ELR (cell line): ENCODE measurements at places on chromosomes 4 and X.

GRCh38 chrX:13923289-13923688 is 106.4 kb upstream of the GPM6B start:
- DNase-seq, result no peak

- no peak for DNase-seq
Observed at GRCh38 chrX:112800971-112801775, 39.5 kb downstream of the AMOT start.

DNA sequence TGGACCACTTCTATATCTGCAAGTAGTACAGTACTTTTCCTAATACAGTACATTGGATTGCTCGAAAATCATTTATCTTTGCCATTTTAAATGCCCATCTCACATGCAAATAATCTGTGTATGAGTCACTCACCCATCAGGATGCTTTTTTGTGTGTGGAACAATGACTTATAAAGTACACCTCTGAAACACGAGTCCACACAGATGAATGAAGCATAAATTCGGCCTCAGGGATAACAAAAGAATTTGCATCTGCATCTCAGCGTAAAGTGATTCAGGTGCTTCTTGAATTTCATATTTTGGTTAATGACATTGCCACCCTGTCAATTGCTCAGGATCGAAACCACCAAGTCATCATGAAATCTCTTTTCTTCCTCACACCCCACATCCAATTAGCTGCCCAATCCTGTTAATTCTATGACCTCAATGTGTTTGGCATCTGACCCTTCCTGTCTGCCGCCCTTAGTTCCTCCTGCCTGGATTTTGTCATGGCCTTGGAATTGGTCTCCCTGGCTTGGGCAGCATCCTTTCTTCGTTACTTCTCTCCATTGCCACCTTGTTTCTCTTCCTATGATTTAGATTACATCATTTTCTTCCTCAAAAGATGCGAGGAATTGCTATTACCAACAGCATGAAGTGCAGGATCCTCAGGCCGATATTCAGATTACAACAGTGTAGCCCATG is 161.6 kb upstream of the MID1 start:
- no peak for DNase-seq

DNA sequence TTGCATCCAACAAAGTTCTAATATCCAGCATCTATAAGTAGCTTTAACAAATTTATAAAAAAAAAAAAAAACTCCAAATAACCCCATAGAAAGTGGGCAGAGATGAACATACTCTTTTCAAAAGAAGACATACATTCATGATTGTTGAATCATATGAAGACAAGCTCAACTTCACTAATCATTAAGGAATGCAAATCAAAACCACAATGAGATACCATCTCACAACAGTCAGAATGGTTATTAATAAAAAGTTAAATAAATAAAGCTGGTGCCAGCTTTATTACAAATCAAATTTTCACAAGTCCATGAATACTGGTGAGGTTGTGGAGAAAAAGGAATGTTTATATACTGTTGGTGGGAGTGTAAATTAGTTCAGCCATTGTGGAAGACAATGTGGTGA is 592.0 kb downstream of the IQCM start:
- peak; percentile 81 for DNase-seq

GRCh38 chr4:77433418-77433733 is 172.2 kb upstream of the CXCL13 start:
- peak; percentile 54 for DNase-seq

- no peak for DNase-seq
Observed at GRCh38 chr4:76206222-76206942, 7.2 kb downstream of the SCARB2 start.

DNA sequence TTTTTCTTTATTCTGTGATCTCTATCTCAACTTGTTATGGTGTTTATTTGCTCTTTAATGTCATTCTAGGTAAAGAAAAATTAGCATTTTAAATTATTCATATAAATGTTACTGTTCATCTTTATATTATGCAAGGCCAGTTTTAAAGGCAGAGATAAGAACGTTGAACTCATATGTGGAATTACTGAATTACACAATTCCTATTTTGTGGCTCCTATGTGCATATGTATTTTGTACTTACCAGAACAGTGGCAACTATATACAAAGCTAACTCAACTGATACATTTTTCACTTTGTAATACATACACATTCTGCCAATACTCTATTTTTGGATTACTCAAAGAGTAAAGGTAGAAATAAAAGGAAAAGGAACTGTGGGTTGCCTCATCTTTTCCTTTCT is 533.2 kb upstream of the NR3C2 start:
- DNase-seq, result no peak

GRCh38 chr4:6773616-6774540 is 8.6 kb upstream of the KIAA0232 start:
- no peak for DNase-seq

DNA sequence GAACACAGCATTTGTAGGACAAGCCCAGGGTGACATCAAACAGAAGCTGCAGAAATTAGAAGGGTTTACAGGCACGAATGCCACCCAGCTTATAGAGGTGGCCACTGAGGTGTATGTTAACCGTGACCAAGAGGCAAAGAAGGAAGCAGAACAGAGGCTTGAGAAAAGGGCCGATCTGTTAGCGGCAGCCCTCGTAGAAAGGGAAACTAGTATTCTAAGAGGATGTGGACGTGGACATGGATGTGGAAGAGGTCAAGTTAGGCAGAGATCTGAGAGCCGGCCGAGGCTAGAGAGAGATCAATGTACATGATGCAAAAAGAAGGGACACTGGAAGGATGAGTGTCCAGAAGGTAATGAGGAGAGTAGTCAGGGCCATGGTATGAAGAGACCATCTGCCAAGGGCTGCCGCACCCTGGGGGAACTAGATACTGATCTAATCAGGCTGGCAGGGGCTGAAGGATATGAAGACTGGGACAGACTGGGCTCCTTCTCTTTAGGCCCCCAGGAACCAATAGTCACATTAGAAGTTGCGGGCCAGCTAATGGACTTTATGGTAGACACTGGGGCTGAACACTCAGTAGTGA is 27.5 kb downstream of the LIAS start:
- no peak for DNase-seq

DNA sequence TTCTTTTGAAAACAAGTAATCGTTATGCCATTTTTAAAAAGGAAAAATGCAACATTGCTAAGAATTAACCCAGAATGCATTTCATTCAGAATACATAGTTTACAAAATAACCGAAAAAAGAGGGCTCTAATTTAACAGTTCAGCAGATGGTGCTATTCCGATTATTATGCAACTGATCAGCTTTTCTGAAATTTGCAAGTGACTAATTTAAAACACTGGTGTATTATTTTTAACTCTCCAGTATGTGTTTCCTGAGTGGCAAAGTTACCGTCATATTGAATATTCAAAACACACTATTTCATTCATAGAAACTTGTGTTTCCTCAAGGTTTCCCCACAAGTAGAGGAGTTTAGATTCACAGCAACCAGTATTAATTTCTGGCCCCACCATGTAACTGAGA is 21.1 kb downstream of the ZBTB49 start:
- DNase-seq, result no peak

DNA sequence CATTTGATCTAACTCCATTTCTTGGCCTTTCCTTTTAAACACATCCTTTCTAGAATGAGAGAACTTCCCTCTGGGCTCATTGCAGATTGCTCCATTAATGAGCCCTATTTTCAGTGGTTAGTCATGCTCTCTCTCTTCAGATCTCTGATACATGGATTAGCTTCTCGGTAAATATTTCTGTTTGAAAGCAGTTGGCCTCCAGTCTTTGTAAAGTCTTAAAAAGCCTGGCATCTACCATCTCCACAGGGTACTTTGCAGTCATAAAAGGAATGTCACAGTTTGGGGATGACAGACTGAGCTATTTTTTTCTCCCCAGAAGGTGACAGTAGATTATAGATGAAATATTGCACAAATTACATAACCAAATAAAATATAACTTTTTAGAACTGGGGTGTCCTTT is 72.7 kb downstream of the UNC5C start:
- no peak for DNase-seq

DNA sequence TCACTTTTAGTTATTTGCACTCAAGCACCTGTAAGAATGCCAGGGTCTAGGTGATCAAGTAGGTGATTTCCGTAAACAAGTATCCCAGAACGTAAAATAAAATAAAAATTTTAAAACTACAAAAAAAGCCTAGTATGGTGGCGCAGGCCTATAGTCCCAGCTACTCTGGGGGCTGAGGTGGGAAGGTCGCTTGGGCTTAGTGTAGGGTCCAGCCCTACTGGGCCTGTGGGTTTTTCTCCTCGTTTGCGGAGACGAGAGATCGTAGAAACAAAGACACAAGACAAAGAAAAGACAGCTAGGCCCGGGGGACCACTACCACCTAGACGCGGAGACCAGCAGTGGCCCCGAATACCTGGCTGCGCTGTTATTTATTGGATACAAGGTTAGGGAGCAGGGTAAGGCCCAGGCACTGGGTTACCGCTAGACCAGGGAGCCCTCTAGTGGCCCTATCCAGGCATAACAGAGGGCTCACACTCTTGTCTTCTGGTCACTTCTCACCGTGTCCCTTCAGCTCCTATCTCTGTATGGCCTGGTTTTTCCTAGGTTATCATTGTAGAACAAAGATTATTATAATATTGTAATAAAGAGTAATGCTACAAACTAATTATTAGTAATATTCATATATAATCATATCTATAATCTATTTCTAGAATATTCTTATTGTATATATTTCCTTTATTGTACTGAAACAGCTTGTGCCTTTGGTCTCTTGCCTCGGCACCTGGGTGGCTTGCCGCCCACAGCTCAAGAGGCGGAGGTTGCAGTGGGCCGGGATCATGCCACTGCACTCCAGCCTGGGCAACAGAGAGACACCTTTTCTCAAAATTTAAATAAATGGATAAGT is 38.4 kb downstream of the SAGE1 start:
- peak; percentile 49 for DNase-seq

GRCh38 chrX:114065577-114066223 is 518.2 kb upstream of the HTR2C start:
- no peak for DNase-seq

DNA sequence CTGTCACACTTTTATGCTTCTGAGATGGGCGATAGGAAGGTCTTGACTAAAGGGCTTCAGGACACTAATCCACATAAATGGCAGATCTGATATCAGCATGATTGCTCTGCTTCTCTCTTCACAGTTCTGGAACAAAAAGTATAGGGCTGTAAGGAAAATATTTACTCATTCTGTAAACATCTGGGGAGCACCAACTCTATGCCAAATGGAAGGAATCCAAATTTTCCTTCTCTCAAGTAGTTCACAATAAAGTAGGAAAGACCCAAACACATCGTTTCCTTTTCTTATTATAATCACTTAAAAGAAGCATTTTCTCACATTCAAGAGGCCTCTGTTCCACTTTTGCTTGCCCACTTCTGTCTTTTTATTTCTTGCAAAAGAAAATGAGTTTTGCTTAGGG is 45.9 kb upstream of the F9 start:
- DNase-seq, result no peak

GRCh38 chr4:66926687-66927086 is 618.6 kb downstream of the CENPC start:
- no peak for DNase-seq

GRCh38 chrX:19682712-19683331 is 167.5 kb upstream of the MAP3K15 start:
- peak; percentile 86 for DNase-seq

- no peak for DNase-seq
Observed at GRCh38 chrX:137151403-137151802, 117.6 kb upstream of the GPR101 start.

DNA sequence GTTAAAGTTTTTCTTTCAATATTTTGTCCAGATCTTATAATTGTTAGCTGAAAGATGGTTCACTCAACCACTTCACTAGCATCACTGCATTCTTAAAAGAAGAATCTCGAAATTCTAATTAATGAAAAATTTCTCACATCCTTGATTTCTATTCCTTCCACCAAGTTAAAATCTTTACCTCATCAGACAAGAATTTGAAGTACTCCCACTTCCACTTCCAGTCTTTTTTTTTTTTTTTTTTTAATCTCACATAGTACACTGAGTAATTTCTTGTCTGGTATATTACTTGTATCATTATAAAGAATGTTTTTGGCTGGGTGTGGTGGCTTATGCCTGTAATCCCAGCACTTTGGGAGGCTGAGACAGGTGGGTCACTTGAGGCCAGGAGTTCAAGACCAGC is 73.2 kb downstream of the FBXW7 start:
- DNase-seq, result peak; percentile 26
